ENCODE measurements at places on chromosomes 5 and 9. TPM values are rescaled to one million over a fixed set of nuclear protein-coding genes. Genes with fewer than 3 reads are reported as not detected.

Gene LHX3
- total RNA-seq = not detected

Gene LHX2
- total RNA-seq = not detected

Gene DAB2IP
- 13.7 TPM for total RNA-seq

DNA sequence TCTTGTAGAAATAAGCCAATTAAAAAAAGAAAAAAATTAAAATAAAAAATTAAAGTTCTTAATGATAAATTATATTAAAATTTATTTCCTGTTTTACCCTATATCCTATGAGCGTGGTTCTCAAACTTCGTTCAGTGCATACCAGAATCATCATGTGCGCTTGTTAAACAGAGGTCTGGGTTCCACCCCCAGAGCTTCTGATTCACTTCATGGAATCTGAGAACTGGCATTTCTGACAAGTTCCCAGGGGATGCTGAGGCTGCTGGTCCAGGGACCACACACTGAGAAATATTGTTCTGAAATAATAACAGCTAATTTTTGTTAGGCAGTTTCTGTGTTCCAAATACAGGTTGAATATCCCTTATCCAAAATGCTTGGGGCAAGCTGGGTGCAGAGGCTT is 79.3 kb downstream of the TMC1 start:
- DNase-seq = no peak

- no peak for DNase-seq
These were observed 45.6 kb downstream of the USP20 start for GRCh38 chr9:129880654-129881546.

DNA sequence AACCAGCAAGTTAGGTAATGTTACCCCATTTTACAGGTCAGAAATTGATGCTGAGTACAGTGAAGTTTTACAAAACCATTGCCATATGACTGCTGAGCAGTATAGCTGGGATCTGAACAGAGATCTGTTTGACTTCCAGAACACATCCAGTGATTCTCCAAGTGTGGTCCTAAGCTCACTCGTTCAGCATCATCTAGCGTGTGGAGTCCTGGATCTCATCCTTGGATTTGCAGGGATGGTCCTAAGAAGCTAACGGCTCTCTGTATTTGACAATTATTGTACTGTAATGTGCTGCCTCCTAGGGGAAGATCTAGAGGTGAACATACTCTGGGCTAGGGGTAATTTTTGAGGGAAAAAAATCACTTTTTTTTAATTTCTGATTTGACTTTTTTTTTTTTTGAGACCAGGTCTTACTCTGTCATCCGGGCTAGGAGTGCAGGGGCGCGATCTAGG is 1.4 kb downstream of the SLC26A2 start:
- no peak for DNase-seq

DNA sequence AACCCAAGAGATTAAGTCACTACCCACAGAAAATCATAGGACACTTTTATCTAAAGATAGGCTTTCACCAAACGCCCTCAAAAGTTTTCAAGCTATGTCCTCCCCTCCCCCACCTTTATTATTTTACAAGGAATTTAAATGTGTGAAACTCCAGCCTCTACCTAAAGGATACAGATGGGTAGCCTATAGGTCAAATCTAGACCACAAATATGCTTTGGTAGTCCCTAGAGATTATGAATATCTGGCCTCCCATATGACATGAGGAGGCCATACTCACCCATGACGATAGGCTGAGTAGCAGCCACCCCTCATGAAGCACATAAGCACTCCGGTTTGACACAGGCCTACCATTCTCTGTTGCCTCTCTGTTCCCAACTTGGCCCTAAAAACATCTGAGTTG is 11.9 kb downstream of the SIL1 start:
- no peak for DNase-seq

DNA sequence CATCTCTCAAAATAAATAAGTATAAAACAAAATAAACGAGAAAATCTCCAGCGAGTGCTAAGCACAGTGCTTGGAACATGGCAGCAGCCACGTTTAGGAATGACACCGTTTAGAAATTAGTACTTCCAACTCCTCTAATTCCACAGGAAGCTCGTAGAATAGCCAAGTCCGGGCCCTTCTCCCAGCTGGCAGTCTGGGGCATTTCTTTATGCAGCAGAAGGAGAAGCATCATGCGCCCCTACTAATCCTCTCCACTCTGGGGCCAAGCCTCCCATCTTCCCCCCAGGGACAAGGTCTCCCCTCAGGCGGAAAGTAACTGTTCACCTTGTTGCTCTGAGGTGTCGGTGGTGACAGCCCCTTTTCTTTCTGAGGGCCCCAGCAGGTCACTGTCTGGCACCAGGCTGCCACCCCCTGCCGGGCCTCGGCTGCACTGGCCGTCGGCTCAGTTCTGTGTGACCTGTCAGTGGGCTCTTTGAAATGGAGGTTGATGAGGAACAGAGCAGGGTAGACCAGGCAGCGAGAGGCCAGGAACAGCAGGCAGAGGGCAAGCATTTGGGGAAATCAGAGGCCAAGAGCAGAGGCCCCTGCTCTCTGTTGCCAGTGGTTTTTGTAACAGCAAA is 113.5 kb upstream of the WWC1 start:
- no peak for DNase-seq

DNA sequence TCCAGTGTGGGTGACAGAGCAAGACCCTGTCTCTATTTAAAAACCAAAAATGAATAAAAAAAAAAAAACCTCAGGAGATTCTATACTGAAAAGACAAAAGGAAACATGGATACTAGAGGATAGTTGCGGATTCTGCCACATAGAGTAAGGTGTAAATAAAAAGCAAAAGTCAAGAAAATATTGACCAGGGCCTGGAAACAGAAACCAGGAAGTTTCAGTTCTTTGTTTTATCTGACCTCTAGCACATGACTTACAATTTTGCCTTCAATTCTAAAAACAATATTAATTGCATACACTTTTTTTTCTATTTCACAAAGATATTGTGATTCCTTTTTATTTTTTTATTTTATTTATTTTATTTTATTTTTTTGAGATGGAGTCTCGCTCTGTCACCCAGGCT is 96.2 kb upstream of the NMUR2 start:
- no peak for DNase-seq

DNA sequence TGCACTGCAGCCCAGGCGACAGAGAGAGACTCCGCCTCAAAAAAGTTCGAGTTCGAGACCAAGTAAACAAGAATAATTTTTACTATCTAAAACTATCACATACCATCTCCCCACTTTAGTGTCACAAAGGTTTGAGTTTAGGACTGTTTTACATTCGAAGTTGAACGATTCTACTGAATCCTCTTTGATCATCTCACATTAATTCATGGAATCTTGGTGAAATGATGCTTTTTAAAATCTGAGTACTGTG is 715 bp upstream of the RPS6 start:
- DNase-seq = no peak

DNA sequence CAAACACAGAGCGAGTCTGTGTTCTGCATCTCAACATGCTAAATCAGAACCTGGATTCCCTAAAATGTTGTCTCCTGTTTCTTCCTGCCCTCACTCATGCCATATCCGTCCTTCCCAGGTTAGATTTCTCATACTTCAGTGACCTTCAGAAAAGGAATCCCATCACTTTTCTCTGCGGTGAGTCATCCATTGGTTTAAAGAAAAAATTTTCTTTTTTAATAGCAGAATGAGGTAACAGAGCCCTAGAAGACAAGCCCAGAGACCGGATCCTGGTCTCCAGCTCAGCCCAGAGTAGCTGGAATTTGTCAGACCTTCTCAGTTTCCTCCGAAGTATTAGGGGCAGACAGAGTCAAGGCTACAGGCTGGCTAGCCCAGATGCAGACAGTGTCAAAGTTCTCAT is 143.2 kb upstream of the DMRT1 start:
- no peak for DNase-seq

DNA sequence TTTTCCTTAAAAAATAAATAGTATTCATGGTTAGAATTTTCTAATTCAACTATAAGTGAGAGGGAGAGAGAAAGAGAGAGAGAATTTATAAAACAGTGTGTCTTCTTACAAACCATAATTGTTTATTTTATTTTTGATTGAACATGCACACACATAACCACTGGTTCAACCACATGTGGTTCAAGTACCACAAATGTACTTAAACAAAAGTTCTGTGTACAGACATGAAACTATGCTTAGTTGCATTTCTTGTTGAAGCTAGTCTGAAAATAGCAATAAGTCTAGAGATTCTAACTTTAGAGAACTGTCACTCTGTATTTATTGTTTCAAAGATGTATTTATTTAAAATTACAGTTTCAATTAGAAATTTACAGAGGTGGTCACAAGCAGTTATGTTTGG is 130.6 kb upstream of the PDE4D start:
- no peak for DNase-seq

DNA sequence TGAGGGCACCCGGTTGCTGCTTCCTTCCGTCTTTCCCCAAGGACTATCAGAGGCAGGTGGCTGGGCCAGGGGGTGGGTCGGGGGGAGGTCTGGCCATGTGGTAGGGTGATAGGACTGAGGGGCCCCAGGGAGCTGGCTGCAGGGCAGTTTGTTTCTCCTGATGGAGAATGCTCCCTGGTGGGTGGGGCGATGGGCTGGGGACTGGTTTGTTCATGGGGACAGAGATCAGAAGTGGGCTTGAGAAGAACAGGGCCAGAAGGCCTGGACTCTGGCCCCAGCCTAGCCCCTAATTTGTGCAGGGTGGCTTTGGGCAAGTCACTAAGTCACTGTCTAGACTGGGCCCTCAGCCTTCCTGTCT is 117.4 kb downstream of the RGS3 start:
- DNase-seq = no peak

Data from pulmonary artery endothelial cell (primary cell).